ENCODE measurements at places on chromosomes 13 and 19.

DNA sequence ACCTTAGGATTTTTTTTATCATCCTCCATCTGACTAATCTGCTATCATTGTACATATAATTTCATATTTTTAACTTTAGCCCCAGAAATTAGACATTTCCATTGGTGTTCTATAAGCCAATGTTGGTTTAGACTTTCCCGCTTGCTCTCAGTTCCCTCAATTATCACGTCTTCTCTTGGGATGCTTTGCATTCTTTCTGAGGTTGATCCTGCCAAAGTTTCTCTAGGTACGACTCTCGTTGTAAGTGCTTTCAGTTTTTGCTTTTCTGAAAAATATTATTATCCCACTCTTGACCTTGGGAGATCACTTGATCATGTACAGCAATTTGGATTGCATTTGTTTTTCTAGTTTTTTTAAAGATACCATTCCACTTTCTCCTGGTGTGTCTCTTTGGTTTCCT lies 270.2 kb downstream of the IRS2 start:
- DNase-seq: no peak

- DNase-seq: no peak
These were observed 3.8 kb downstream of the ARL11 start for GRCh38 chr13:49632156-49632555.

DNA sequence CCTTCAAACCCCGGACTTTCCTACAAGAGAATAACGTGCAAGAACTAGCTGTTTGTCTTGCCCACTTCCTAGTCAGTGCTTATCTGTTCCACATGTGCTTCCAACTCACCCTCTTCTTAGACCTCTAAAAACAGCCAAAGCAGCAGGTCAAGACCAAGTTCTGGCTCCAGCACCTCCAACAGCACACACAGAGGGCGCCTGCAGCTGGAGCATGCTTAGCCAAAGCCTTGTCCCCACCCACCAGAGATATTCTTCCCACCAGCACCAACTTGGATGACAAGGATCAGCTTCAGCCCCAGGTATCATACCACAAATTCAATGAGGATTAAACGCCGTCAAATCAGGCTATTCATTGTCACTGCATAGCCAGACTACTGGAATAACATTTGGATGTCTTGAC lies 17.9 kb downstream of the RCBTB1 start:
- no peak for DNase-seq

GRCh38 chr13:26048741-26049140 lies 3.1 kb downstream of the SHISA2 start:
- DNase-seq: no peak

- DNase-seq: peak; percentile 69
These were observed 601 bp downstream of the FBXL3 start for GRCh38 chr13:77026255-77026860.

GRCh38 chr19:33252971-33253370 lies 27.3 kb upstream of the SLC7A10 start:
- no peak for DNase-seq

DNA sequence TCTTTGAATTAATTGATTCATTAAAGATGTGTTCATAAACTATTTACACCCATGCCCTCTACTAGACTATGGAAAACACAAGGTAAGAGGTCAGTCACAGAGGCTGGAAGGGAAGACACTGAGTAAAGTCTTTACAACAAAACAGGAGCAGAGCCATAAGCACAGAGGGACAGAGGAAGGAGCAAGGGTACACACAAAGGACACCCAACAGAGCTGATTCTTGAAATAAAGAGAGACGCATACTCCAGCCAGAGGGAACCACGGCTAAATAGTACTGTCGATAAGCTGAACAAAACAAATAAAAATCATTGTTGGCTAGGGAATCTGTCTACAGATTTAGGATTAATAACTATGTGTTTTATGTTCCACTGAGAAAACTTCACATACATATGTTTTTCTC lies 289.2 kb downstream of the EFNB2 start:
- DNase-seq: no peak

GRCh38 chr19:35993923-35994598 lies 927 bp upstream of the SDHAF1 start:
- DNase-seq: peak; percentile 10

DNA sequence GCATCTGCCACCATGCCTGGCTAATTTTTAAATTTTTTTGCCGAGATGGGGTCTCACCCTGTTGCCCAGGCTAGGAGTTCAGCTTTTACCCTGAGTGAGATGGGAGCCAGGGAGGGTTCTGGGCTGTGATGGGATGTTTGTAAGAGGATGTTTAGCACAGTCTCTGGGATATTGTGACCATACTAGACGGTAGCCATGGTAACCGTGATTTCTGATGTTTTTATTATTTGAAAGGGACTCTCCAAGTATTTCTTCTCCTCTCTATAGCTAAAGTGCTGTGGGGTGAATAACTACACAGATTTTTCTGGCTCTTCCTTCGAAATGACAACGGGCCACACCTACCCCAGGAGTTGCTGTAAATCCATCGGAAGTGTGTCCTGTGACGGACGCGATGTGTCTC lies 10.4 kb downstream of the TSPAN16 start:
- peak; percentile 24 for DNase-seq

DNA sequence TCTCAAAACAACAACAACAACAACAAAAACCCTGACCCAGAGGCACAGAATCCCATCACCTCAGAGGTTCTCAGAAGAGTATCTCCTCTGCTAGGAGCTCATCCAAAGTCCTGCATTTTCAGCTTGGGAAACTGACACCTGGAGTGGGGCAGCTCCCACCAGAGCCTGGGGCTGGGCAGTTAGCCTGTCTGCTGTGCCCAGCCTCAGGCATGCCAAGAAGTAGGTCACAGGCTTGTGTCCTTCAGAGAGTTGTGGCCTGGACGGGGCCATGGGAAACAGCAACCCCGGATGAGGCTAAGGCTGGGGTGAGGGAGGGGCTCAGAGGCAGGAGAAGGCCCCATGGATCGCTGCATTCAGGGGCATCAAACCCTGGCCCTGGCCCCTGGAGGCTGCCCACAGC lies 2.1 kb downstream of the NDUFS7 start:
- no peak for DNase-seq

GRCh38 chr19:7445104-7445503 lies 43.7 kb downstream of the PEX11G start:
- no peak for DNase-seq

DNA sequence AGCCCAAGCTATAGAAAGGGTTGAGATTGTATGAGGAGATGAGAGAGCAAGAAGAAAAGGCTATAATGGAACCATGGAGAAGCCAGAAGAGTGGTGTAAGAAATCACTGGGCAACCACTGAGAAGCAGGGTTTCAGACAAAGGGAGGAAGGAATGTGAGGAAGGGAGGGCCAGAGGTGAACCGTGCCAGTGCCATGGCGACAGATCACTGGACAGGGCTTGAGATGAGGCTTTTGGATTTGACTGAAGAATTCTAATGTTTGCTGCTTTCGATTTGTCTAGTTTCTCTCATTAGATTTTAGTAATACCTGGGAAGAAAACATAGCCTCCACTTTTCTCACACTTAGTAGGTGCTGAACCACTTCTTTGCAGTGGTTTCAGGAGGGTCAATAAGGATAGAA lies 6.3 kb upstream of the GPR183 start:
- DNase-seq: peak; percentile 83

DNA sequence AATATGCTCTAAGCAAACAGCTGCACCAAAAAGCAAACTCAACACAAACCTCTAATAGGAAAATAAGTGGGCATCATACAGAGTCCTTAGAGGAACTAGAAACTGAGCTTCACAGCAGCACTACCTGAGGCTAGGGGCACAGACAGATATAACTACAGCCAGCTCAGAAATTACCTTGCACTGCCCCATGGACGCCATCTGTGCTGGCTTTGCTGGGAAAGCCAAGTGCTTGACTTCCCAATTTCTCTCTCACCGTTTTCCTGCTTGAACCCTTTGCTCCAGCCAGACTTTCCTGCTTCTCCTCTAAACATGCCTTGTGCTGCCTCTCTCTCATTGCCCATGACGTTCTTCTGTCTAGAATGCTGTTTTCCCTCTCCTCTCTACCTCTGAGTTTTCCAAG lies 29.3 kb downstream of the MTUS2 start:
- no peak for DNase-seq

- no peak for DNase-seq
These were observed 15.5 kb upstream of the SLC7A10 start for GRCh38 chr19:33241091-33241529.

DNA sequence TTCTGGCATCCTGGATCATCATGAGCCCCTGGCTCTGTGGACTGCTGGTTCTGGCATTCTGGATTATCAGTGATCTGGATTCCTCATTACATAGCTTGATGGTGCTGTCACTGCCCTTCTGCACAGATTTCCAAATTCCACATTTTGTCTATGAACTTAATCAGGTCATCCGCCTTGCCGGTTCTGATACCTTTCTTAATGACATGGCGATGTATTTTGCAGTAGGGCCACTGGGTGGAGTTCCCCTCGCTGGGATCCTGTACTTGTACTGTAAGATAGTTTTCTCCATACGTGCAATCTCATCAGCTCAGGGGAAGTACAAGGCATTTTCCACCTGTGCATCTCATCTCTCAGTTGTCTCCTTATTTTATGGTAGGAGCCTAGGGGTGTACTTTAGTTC lies 24.4 kb upstream of the OR7C2 start:
- DNase-seq: no peak

- DNase-seq: peak; percentile 47
These were observed at the start of gene PNMA8A for GRCh38 chr19:46471116-46471733. Gene PNMA8A (minus strand): TSS chr19:46471563. CDS start chr19:46471035, 528 bp downstream.

DNA sequence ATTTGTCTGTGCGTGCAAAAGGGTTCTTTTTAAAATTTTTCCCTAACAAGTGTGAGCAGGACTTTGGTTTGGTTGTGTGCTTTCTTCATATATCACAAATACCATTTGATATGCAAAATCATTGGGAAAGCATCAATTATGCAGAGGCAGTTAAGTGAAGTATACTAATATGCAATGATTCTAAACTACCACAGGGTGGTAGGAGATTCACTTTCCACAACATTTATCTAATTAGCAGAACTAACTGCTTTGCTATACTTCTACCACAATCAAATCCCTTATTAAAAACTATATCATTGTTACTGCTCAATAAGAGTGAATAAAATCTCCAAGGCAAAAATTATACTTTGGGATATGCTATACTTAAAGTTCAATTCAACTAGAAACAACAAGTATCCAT lies 2738.9 kb upstream of the PCDH20 start:
- DNase-seq: no peak

DNA sequence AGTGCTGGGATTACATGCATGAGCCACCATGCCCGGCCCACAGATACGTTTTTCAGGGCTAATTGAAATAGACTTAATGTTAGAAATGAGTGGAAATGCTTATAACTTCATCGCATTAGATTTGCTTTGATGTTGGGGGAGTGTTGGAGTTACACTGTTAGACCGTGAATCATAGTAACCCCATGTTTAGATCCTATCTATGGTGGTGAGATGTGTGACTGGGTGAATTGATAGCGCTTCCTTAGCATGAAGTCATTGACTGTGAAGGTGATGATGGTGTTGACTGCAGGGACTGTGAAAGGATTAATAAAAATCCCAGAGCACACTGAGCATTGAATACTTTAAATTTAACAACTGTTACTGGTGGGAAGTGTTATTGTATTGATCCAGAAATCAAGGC lies 1.7 kb downstream of the ZNF264 start:
- no peak for DNase-seq

- DNase-seq: no peak
These were observed 108.8 kb downstream of the KLF12 start for GRCh38 chr13:74025369-74025768.

GRCh38 chr19:10126213-10126639 lies 6.5 kb upstream of the EIF3G start:
- no peak for DNase-seq

GRCh38 chr19:3045885-3046697 lies 16.2 kb downstream of the TLE5 start:
- no peak for DNase-seq

- DNase-seq: no peak
These were observed 79.1 kb downstream of the B3GLCT start for GRCh38 chr13:31278869-31279268.

- peak; percentile 35 for DNase-seq
These were observed 17.1 kb downstream of the ARL11 start for GRCh38 chr13:49645451-49645850.

DNA sequence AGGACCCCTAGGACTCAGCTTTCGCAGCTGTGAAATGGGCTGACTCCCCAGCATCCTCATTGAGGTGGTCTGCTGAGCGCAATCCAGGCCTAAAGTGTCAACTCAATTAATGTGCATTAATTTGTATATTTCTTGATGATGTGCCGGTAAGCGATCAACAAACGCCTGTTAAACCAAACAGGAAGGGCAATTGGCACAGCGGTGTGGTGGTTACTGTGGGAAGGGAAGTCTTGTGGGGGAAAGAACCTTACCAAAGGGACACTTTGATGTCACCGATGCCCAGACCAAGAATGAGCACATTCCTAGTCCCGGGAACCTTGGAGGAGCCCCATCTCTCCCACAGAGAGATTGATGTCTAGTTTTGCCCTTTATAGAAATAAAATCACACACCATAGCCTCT lies 1.6 kb downstream of the JAK3 start:
- no peak for DNase-seq

DNA sequence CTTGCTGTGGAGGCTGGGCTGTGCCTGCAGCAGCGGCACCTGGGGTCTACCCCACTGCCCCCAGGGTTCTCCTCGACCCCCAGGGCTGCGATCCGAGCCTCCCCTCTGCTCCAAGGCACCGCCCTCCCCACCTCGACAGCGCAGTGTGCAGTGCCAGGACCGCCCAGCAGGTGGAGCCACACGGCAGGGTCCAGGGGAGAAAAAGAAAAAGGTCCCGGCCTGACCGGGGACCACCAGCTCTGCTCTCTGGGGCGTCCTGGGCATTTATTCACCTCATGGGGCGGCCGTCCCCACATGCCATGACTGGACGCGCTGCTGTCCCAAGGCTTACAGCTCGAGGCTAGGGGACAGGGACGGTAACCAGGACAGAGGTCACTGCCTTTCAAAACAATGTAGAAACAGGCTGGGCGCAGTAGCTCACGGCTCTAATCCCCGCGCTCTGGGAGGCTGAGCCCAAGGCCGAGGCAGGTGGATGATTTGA lies 10.6 kb downstream of the REXO1 start:
- DNase-seq: peak; percentile 69

DNA sequence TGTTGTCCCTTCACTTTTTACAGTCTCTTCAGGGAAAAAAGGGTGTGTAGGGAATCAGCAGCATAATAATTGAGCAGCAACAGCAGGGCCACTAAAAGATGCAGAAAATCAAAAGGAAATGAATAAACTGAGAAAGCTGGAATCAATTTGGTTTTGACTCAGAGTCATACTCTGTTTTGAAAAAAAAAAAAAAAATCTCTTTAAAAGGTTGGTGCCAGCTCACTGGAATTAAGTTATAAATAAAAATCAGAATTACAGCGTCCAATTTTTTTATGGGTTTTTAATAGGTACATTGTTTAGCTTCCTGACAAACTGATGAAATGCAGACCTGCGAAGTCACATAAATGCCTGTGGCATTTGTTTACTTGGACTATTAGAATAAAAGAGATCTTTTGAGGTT lies 231.9 kb downstream of the COG6 start:
- DNase-seq: peak; percentile 34
